ENCODE measurements at places on chromosomes 3 and 15.
A peak's percentile ranks its signal among the peaks of the same experiment; 100 is the strongest.

- peak; percentile 60 for DNase-seq
Measured at GRCh38 chr3:16884084-16884747, 539 bp upstream of the PLCL2 start.

GRCh38 chr3:141367038-141367730 is 1.1 kb upstream of the ZBTB38 start:
- no peak for DNase-seq

GRCh38 chr15:78915341-78916087 is 29.3 kb downstream of the CTSH start:
- DNase-seq, result no peak

GRCh38 chr3:78605178-78605577 is 1162.6 kb downstream of the ROBO1 start:
- no peak for DNase-seq

- no peak for DNase-seq
Measured at GRCh38 chr3:67712259-67712658, 57.8 kb upstream of the SUCLG2 start.

DNA sequence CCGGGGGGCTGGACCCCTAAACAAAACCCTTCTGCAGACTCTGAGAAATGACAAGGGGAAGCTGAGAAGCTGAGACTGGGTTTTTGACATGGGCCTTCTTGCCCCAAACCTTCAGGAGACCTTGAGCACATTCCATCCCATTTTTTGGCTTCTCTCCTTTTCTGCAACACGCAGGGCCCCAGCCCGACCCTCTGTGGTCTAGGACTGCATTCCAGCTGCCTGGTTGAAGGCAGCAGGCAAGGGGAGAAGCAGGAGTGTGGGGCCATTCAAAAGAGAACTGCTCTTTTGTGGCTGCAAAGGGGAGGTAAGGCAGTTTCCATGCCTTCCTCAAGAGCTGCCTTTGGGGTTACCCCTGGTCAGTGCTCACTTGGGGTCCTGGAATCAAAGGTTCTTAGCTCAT is 263.0 kb downstream of the TLE3 start:
- DNase-seq, result no peak

GRCh38 chr3:176939022-176939817 is 258.1 kb downstream of the TBL1XR1 start:
- DNase-seq, result peak; percentile 21

DNA sequence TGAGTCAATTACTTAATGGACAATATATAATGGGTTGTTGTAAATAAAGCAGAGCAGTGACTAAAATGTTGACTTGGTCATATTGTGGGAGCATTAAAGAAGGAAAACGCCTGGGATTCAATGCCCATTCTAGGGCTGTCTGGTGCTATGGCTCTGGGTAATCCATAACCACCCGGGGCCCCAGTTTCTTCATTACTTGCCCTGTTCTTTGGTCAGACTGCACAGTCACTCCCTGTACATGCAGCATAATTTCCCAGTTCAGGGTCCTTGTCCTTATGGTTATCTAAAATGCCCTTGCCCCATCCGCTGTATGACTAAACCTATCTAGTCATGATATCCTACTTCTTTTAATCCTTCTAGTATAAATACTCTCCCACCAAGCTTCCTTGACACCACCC is 27.5 kb upstream of the DENND4A start:
- DNase-seq, result no peak

- no peak for DNase-seq
Measured at GRCh38 chr3:183393625-183394024, 34.8 kb downstream of the MCF2L2 start.

- DNase-seq, result no peak
Measured at GRCh38 chr15:96029172-96029571, 301.3 kb upstream of the NR2F2 start.

DNA sequence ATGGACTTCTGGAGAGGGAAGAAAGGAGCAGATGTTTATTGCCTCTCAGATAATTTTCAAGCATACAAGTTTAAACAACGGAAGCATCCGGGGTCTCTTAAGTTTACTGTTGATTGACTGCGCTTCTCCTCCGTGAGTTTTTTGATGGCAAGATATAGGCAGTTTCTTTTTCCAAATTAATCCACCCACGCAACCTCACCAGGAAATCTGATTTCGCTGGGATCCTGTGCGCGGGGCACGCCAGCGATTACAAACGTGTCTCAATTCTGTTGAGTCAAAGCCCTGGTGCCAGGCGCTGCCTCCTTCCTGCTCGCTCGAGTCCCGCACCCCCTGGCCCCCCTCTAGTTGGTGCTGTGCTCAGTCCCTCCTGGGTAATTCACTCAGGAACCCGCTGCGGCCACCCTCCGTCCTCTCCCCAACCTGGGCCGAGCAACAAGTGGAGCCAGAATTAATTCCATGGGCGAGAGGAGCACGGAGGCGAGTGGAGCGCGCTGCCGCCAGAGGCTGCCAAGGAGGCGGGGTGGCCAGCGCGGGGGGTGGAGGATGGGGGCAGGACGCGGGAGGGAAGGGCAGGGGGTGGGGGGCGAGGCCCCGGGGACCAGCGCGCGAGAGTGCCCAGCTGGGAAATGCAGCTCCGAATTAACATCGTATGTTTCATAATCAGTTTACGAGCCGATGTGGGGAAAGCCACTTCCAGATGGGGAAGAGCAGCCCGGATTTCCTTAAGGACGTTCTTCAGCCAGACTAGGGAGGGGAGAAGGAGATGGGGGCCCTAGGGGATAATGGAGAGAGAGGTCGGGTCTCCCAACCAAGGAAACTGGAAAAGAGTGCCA is 6.0 kb downstream of the WNT5A start:
- no peak for DNase-seq

DNA sequence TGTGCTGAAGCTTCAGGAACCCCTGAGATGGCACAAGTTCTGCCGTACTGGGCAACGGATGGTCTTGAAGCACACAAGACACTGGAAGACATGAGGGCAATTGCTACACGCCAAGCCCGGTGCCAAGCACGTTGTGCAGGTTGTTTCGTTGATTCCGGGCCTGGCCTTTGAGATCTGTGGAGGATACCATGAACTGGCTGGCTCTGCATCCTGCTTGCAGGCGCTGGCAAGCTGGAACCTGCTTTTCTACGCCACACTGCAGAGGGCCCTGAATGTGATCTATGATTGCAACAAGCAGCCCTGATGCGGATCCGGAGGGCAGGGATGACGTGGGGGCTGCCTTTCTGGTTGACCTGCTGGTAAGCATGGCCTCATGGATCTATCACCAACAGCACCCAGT is 262.5 kb upstream of the ATP10A start:
- DNase-seq, result no peak

- no peak for DNase-seq
Measured at GRCh38 chr3:23798876-23799275, 6.9 kb upstream of the UBE2E1 start.

- DNase-seq, result peak; percentile 44
Measured at GRCh38 chr3:48429317-48429959, 448 bp downstream of the PLXNB1 start.

DNA sequence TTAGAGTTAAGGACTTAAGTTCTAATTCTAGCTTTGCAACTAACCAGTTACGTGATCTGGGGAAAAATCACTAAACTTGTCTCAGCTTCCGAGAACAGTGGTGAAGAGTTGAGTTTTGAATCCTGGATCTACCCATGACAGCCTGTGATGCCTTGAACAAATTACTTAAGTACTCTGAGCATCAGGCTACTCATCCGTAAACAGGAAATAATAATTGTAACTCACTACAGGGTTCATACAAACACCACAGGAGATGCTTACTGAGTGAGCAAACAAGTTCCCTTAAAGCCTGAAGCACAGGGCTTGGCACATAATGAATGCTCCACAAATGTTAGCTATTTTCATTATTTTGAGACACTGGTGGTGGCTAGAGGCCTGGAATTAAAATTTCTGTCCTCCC is 158.8 kb downstream of the ERC2 start:
- DNase-seq, result no peak

GRCh38 chr3:59540241-59540640 is 490.4 kb upstream of the CFAP20DC start:
- DNase-seq, result no peak

DNA sequence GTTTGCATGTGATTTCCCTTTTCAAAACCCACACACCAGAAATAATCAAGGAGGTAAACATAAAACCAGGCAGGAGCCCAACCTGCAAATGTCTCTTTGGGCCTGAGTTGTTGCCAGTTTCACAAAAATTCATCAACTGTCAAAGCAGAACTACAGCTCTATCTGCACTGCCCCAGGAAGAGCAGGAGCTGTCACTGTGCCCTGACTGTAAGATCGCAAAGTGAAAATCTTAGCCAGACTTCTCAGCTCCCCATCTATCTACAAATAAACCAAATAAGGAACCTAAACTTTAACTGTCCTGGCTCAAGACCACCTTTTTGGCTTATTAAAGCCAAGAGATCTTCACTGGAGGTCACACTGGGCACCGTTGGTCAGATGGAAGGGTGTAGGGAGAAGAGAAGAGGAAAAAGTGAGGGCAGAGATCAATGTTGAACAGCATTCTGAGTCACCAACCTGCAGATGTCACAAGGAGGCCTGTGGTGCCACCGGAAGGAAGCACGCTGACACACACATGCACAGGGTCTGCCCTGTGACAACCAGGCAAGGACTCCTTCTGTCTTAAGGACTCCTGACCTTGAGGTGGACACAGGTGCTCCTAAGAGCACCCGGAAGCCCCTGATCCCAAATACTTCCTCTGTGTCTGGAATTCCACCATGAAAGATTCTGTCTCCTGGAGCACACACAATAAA is 58.7 kb downstream of the RPN1 start:
- DNase-seq, result no peak

GRCh38 chr15:87722941-87723691 is 533.4 kb downstream of the NTRK3 start:
- DNase-seq, result no peak
